ENCODE measurements at places on chromosomes 5 and 9. TPM values are rescaled to one million over a fixed set of nuclear protein-coding genes. Genes with fewer than 3 reads are reported as not detected.

LOX gene
- not detected for total RNA-seq

ARL14EPL gene
- not detected for total RNA-seq

GRCh38 chr5:1513326-1514026 is 10.3 kb downstream of the LPCAT1 start:
- no peak overlapping the region for H3K4me3 ChIP-seq
- no peak overlapping the region for H3K27ac ChIP-seq
- peaks cover 15% of the 10 kb centered on the region for H3K4me1 ChIP-seq
- DNase-seq: no peak

DNA sequence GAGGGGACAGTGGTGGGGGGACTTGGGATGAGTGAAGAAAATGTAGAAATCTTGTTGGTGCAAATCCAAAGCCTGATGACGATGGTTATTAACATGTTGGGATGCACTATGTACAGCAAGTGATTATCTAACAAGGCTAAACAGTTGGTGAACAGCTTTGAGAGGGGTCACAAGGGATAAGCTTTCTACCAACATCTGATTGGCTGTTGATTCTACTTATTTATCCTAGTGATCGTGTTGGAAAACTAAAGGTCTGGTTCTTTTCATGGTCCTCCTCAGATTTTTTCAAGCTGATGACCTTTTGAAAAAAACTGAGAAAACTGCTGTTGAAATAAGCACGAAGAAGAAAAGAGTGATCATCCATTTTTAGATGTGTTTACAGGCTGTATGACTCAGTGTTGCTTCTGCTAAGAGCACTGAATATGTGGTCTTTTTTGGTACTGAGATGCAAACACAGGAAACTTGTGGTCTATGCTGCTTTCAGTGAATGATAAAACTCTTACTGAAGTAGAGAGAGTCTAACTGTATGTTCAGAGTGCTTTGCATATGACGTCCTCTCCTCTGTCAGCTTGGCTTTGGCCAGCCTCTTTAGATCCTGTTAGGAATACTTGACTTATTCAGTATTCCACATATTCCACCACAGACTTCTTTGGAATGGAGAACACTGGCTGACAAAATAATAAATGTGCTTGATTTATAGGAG is 174.8 kb downstream of the SLF1 start:
- H3K36me3 ChIP-seq: peaks cover 1% of the 10 kb centered on the region
- H3K27me3 ChIP-seq: no peaks in the 10 kb centered on the region
- peak; percentile 33 for DNase-seq

DNA sequence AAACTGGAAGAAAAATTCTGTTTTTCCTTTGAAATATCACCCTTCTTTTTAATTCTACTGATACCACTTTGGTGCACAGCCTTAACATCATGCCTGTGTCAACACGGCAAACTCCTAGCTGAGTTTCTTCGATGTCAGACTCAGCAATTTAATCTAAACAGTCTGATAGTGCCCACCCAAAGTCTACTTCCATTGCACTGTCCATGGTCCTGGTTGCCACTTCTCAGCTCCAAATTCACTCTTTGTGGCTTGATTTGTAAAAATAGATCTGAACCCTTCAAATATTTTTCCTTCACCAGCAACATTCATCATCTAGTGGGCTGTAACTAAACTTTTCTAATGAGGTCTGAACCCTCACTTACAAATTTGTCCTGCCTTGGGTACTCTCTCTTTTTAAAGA is 107.8 kb downstream of the NUDT12 start:
- no peak overlapping the region for H3K27ac ChIP-seq
- peaks cover 7% of the 10 kb centered on the region for H3K27me3 ChIP-seq
- H3K4me1 ChIP-seq: no peaks in the 10 kb centered on the region
- no peak overlapping the region for H3K4me3 ChIP-seq

DNA sequence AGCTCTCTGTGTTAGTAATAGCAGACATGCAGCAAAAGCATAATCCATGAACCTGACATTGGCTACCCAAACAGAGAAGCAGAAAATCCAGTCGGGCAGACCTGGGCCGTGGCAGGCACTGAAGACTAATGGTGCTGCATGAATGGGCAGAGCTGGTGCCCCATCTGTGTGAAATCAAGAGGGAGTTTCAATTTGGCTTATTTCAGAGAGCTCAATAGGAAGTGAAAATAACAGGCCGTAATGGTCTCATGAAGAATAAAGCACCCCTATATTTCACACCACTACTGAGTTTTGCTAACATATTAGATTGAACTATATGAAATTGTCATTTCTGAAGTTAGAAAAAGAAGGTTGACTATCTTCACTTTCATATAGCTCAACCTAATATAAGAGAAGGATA is 149.7 kb downstream of the ENC1 start:
- H3K4me1 ChIP-seq: no peaks in the 10 kb centered on the region
- H3K27ac ChIP-seq: no peak overlapping the region
- no peak for DNase-seq
- H3K4me3 ChIP-seq: no peak overlapping the region
- H3K27me3 ChIP-seq: peaks cover 4% of the 10 kb centered on the region

- no peak overlapping the region for H3K27ac ChIP-seq
- DNase-seq: no peak
- no peaks in the 10 kb centered on the region for H3K27me3 ChIP-seq
- no peak overlapping the region for H3K4me3 ChIP-seq
These were observed 74.3 kb upstream of the MOCS2 start for GRCh38 chr5:53183880-53184279.

DNA sequence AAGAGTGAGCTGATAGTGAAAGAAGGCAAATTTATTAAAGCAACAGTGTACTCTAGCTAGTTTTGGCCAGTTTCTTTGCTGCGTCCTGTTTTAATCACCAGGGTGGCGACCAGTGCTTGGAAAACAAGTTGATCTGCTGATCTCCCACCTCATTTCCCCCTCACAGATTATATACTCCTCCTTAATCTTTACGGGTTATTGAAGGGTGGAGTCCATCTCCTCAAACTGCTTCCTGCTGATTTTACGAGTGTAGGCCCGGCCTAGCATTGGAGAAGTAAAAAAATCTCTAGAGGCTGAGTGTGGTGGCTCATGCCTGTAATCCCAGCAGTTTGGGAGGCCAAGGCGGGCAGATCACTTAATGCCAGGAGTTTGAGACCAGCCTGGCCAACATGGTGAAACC is 14.0 kb upstream of the CFAP95 start:
- H3K36me3 ChIP-seq: no peaks in the 10 kb centered on the region
- no peak overlapping the region for H3K4me3 ChIP-seq
- H3K27me3 ChIP-seq: peaks cover 7% of the 10 kb centered on the region
- DNase-seq: no peak
- peaks cover 4% of the 10 kb centered on the region for H3K4me1 ChIP-seq

DNA sequence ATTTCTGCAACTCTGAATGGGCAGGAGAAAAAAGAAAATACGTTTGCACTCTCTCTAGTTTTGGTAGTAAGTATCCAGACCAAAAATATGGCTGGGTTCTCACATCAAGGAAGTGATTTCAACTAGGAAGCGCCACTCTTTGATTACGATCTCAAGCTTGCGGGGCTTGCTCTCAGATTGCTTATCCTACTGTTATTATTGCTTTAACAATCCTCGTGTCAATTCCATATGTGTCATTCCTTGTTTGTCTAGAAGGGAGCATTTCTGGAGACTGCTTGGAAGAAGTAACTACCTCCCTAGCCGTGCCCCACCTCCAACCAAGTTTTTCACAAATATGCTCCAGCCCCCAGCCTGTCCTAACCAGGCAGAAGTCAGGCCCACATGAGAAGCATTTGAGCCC is 3.5 kb downstream of the PRUNE2 start:
- H3K27me3 ChIP-seq: peaks cover 42% of the 10 kb centered on the region
- peaks cover 4% of the 10 kb centered on the region for H3K4me1 ChIP-seq
- no peak for DNase-seq
- no peak overlapping the region for H3K4me3 ChIP-seq

GRCh38 chr5:93126634-93127033 is 454.4 kb downstream of the NR2F1-AS1 start:
- H3K4me3 ChIP-seq: no peak overlapping the region
- H3K36me3 ChIP-seq: no peaks in the 10 kb centered on the region
- no peak for DNase-seq
- H3K27ac ChIP-seq: no peak overlapping the region
- no peaks in the 10 kb centered on the region for H3K4me1 ChIP-seq
